ENCODE measurements at places on chromosomes 7 and 10.

GRCh38 chr7:159013825-159014289 lies 130.8 kb downstream of the VIPR2 start:
- no peak for DNase-seq

- no peak for DNase-seq
These were observed 206.7 kb upstream of the POT1 start for GRCh38 chr7:125136341-125136740.

- no peak for DNase-seq
These were observed 89.4 kb downstream of the JAZF1 start for GRCh38 chr7:28091190-28091589.

DNA sequence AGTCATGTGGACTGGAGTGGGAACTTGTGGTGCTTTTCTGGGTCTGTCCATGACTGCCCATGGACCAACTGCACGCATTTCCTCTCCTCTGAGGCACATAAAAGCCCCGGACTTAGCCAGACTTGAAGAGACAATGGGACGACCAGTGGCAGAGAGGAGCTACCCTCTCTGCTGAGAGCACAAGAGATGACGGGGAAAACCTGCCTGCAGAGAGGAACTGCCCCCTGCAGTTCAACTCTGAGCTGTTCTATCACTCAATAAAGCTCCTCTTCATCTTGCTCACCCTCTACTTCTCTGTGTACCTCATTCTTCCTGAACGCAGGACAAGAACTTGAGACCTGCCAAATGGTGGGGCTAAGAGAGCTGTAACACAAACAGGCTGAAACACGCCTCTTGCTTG lies 184.5 kb downstream of the ZNF438 start:
- DNase-seq = no peak

DNA sequence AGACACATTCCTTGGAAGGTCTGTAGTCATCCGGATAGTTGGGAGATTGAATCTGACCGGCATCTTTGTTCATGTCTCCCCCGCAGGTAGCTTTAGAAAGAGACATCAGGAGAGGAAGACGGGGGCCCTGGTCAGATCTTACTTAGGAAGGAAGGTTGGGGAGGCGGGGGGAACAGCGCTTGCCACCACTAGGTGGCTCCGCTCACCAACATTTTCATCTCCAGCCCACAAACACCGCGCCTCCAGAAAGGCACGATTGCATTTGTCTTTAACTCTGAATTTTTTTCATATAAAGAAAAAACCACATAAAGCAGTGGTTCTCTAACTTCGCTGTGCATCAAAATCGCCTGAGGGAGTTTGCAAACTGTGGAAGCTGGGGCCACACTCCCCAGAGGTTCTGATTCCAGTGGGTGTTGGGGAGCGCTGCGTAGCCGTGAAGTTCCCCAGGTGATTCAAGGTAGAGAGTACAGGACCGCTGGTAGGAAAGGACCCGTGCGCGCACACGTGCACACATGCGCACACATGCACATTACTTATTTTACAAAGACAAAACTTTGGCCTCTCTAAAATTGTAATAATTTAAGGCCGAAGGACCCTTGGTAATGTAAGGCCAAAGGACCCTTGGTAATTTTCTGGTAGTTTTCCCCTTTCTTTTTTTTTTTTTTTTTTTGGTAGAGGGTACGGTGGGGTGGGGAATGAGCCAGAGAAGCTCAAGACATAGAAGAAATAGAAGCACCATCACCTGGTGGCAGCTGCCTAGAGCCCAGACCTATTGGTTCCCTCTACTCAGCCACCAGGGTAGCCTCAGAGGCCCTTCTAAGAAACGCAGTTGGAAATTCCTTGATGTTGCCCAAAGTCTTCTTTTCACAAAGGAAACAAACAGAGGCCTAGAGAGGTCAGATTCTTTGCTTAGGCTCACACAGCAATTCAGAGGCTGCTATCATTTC lies 37.4 kb upstream of the OPALIN start:
- DNase-seq = peak; percentile 29

DNA sequence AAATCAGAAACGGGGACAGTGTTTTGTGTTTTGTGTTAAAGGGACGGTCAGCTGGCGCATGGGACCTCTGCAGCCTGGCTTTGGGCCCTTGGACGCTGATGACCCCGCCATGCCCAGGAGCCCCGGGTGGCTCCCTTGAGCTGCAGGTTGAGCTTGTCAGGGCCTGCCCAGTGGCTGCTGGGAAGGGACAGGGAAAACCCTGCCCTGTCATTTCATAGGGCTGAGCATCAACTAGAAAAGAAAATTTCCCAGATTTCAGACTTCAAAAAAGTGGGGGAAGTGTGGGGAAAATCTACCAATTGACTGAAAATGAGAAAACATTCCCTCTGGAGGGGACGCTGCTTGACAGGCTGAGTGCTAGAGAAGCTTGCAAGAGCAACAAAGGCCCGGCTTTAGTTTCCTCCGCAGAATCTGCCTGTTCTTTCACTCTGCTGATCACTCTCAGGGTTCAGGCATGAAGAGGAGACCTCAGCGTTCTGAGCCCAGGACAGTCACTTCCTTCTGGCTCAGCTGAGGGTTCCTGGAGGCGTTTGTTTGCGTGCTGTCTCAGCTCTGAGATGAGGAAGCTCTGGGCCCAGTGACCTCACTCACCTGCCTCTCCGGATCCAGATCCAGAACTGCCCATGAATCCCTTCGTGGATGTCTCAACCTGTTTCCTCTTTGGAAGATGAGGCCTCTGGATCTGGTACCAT lies 18.6 kb upstream of the DNAJB6 start:
- DNase-seq = no peak

GRCh38 chr10:34489973-34490745 lies 324.9 kb downstream of the PARD3 start:
- DNase-seq = no peak

DNA sequence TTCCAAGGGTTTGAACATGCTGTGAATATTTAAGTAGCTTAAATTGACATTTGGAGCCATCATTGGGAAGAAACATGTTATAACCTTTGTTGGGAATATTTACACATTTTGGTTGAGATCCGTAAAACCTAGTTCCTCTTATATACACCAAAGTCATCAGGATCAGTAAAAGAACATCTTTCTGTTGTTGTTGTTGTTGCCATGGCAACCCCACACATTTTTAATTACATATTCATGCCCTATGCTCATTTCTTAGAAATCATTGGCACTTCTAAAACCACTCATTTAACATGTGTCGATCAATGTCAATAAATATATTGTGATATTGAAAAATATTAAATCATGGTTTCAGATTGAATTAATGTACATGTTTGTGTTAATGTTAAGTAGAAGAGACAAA lies 122.6 kb downstream of the POU6F2 start:
- DNase-seq = no peak

DNA sequence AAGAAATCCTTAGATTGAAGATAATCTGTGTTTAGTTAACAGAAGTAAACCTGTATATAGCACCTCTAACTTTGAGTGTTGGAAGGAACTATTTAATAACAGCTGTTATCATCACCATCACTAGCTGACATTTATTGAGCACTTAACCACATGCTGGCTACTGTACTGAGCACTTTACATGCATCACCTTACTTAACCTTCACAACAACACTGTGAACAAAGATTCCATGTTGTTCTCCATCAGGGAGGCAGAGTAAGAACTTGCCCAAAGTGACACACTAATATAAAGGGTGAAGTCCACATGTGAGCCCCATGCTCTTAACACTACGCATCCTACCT lies 182.2 kb downstream of the ST7 start:
- DNase-seq = no peak

DNA sequence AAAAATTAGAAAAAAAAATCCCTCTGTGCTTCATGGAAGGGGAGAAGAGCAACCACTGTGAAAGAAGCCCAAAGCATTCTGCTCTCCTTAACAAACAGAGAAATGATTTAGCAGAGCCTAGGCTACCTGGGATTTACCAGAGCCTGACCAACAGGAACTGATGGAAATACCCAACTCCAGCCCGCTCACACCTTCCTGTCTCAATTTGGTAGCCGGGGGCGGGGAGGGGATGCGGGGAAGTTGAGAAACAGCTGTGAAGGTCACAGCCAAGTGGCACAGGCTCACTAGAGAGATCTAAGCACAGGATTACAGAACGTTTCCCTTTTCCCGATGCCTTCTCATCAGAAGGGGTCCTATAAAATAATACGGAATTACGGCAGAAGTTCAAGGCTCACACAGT lies 17.6 kb downstream of the RSU1 start:
- no peak for DNase-seq

DNA sequence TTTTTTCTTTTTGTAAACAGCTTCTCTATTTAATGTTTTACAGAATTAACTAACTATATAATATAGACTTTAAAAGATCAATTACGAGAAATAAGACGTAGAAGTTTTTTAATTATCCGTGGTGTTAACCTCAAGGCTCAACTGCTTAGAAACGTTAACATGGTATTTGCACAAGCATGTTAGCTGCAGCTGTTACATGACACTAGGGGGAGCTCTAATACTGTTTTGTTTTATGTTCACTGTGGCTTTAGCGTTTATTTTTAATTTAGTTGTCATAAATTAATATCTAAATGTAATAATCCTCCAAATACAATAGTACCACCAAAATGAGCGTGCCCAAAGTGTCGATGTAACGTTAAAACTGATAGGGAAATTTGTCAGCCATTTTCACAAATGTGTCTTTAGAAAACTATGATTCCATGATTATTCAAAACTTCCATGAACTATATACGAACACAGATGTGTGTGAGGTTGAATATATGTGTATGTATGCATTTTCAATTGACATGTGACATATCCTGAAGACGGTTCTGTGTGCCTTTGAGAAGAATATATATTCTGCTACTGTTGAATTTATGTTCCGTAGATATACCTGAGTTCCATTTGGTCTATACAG lies 828.8 kb upstream of the MBL2 start:
- DNase-seq = no peak

DNA sequence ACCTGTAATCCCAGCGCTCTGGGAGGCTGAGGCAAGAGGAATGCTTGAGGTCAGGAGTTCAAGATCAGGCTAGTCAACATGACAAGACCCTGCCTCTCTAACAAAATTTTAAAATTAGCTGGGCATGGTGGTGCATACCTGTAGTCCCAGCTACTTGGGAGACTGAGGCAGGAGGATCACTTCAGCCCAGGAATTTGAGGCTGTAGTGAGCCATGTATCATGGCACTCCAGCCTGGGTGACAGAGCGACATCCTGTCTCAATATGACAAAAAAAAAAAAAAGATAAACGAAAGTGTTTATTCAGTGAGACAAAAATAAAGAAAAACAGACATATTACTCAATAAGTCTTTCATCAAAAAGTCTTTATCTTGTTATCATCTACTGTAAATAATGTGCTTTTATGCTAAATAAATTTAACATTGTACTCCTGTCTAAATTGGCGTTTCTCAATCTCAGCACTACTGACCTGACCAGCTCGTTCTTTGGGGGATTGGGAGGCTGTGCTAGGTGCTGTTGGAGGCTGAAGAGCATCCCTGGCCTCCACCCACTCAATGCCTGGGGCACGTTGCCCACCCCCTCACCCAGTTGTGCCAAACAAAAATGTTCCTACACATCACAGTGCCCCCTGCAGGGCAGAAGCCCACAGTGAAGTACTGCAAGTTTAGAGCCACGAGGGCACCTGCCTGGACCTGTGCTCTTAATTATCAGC lies 57.7 kb downstream of the NCAPG2 start:
- DNase-seq = no peak

- no peak for DNase-seq
These were observed 180.3 kb downstream of the CCDC71L start for GRCh38 chr7:106480616-106481031.

DNA sequence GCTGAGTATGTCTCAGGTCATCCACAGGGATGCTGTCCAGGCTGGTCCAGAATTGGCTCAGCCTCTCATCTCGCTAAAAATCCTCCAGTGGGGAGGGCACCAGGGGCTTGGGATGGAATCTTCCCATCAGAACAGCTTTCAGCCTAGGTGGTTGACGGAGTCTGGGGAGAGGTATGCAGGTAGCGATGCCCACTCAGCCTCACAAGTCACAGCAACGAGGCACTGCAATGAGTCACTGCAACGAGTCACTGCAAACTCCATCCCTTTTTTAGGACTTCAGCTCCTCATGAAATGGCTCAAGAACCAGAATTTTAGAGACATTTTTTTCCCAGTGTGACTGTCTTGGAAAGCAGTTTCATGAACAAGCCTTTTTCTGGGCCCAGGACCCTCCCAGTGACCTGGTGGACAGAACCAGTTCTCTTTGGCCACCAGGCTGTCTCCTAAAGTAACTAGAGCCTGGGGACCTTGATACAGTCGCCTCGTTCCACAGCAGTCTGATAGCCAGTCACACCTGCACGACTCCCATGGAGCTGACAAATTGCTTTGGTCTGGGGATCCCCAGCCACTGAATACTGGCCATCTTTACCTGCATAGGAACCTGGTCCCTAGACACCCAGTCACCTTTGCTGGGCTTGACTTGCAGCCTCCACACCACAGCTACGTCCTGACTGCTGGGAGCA lies 41.3 kb upstream of the PPP2R2D start:
- no peak for DNase-seq

- no peak for DNase-seq
These were observed 84.6 kb upstream of the FAM3C start for GRCh38 chr7:121480566-121481335.

- DNase-seq = no peak
These were observed 209.1 kb upstream of the PTER start for GRCh38 chr10:16227674-16228073.

GRCh38 chr10:37992083-37992482 lies 15.6 kb upstream of the ZNF25 start:
- no peak for DNase-seq

DNA sequence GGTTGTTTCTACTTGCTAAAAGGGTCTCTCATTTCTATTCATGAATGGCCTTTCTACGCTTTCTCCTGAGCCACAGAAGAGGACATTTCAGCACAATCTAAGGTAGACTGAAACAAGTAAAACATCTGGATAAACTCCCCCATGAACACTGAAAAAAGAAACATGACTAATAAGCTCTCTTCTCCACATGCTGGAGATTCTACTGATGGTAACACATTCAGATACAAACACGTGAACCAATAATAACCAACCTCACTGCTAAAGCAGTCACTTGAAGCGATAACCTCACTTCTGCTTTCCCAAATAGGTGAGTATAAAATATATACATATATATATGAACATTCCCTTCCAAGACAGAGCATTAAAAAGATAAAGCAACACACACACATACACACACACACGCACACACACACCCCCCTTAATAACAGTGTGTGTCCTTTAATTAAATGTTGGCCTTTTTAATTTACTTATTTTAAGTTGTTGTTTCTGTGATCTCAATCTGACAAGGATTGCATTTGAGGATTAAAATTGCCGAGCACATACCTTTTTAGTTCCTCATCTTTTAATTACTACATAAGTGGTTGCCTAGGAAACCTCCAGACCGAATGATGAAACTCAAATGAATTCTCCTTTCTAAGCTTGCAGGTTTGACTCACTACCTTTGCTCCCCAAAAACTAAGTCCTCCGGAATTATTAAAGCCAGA lies 292.4 kb upstream of the KLF14 start:
- DNase-seq = no peak

GRCh38 chr10:110455446-110455845 lies 42.3 kb upstream of the DUSP5 start:
- no peak for DNase-seq
